Psoas muscle (tissue), 8 donors: ENCODE measurements at places on chromosomes 2 and 18. TPM values are rescaled to one million over a fixed set of nuclear protein-coding genes. Genes with fewer than 3 reads are reported as not detected.

COLEC12 gene
- 6.4 TPM for total RNA-seq

NAT8 gene
- total RNA-seq: not detected

FAM228A gene
- 0.58 TPM for total RNA-seq

- no peaks in the 10 kb centered on the region for H3K4me1 ChIP-seq
- H3K4me3 ChIP-seq: no peak overlapping the region
Observed at GRCh38 chr18:4433717-4434116, 21.4 kb downstream of the DLGAP1 start.

DNA sequence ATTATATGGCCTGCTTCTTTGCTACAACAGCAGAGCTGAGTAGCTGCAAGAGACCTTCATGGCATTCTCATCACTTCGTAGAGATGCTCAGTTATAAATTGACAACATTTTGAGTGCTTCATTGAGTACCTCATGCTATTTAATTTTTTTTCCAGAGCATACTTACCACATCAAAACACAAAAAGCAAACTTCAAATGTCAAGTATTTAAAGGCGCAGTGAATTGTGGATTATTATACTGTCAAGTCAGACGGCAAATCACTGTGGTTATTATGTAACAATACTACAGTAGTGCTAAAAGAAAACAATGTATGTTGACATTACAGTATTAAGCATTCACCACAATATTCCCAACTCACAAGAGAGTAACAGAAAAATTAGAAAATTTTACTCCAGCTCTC, 12.5 kb downstream of the ZC3H8 start:
- H3K4me3 ChIP-seq: no peak overlapping the region
- DNase-seq: no peak
- H3K36me3 ChIP-seq: no peaks in the 10 kb centered on the region
- no peaks in the 10 kb centered on the region for H3K27me3 ChIP-seq

DNA sequence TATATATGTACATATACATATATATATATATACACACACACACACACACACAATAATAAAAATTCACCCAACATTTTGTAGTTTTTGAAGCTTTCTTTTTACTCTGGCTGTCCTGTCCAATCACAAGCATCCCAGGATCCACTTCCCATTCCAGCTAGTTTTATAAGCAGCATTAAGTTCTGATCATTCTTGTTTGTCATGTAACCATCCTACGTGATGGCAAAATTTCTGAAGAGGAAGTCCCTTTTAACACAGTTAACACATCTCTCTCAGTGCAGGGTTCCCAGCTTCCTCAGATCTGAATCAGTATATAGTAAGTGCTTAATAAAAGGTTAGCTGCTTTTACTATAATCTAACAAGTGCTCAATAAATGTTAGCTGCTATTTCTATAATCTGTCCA, 26.4 kb downstream of the MYOM1 start:
- H3K4me1 ChIP-seq: peaks cover 63% of the 10 kb centered on the region
- no peak overlapping the region for H3K4me3 ChIP-seq
- no peak for DNase-seq

DNA sequence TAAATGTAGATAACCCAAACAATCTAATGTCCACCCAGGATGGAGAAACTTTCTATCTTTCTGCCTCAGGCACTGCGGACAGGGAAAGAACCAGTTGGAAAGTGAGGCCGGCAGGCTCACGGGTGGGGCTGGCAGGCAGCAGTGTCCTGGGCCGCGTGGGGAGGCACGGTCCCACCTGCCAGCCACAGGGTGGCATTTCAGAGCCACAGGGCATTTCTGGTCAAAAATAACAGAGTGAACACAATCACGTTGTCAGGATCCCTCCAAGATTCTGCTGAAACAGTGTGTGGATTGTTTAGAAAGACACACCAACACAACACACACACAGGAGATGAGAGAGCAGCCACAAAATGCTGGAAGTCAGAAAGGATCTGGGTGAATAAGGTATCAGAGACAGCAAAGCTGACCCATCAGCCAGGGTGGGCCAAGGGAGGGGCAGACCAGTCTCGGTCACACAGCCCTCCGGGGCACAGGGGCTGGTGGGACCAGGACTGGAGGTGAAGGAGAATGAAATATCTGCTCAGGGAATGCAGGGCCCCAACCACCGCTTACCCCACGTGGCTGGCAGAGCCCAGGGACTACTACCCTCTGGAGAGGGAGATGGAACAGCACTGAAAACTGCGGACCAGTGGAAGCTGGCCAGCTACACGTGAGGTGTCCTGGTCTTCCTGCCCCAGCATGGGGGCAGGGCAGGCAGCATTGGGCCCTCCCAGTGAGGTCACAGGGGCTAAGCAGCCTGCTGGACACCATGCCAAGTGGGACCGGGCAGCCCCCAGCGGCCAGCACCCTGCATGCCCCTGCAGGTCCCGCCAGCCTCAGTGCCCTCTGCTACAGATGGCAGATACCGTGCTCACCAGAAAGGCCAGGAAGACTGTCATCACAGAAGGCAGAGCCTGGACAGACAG, 173.9 kb downstream of the HDAC4 start:
- DNase-seq: no peak
- no peaks in the 10 kb centered on the region for H3K36me3 ChIP-seq
- peak overlapping the region; percentile 88 for H3K27ac ChIP-seq
